ENCODE measurements at places on chromosomes 4 and X. TPM values are rescaled to one million over a fixed set of nuclear protein-coding genes. Genes with fewer than 3 reads are reported as not detected.

GRCh38 chrX:154804261-154804956 is 876 bp downstream of the MPP1 start:
- no peaks in the 10 kb centered on the region for H3K4me1 ChIP-seq
- peaks cover 81% of the 10 kb centered on the region for H3K27me3 ChIP-seq
- H3K27ac ChIP-seq, result no peak overlapping the region

The NAA10 gene
- total RNA-seq, result 55.5 TPM

The NALF2 gene
- 3.2 TPM for total RNA-seq

- no peak overlapping the region for H3K27ac ChIP-seq
- H3K27me3 ChIP-seq, result no peaks in the 10 kb centered on the region
- no peak overlapping the region for H3K4me3 ChIP-seq
- no peaks in the 10 kb centered on the region for H3K4me1 ChIP-seq
Observed at GRCh38 chr4:170139764-170140163, 50.0 kb upstream of the AADAT start.

The GASK1B gene
- total RNA-seq, result not detected

GRCh38 chr4:186168750-186169149 is 22.6 kb upstream of the CYP4V2 start:
- no peaks in the 10 kb centered on the region for H3K27me3 ChIP-seq
- no peaks in the 10 kb centered on the region for H3K36me3 ChIP-seq
- DNase-seq, result no peak
- no peak overlapping the region for H3K4me3 ChIP-seq

DNA sequence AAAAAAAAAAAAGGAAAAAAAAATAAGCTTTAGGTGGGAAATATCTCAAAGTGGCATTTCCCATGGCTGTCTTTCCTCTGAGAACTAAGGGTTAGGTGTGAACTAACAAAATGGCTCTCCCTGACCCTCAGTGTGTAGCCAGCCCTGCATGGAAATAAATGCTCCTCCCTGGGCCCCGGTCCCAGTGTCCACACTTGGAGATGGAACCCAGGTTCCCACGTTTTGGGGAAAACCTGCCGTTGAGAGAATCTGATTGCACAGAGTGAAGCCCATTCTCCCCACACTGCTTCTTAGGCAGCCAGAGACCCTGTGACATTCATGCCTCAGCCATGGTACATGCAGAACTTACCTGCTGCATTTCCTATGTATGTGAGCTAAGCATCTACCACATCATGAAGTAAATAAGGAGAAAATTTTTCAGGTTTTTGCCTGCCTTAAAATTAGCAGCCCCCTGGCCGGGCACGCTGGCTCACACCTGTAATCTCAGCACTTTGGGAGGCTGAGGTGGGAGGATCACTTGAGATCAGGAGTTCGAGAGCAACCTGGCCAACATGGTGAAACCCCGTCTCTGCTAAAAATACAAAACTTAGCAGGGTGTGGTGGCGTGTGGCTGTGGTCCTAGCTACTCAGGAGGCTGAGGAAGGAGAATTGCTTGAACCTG is 34.5 kb downstream of the HTT-AS start:
- H3K27ac ChIP-seq, result no peak overlapping the region
- no peaks in the 10 kb centered on the region for H3K36me3 ChIP-seq
- no peaks in the 10 kb centered on the region for H3K4me1 ChIP-seq
- H3K27me3 ChIP-seq, result no peaks in the 10 kb centered on the region

DNA sequence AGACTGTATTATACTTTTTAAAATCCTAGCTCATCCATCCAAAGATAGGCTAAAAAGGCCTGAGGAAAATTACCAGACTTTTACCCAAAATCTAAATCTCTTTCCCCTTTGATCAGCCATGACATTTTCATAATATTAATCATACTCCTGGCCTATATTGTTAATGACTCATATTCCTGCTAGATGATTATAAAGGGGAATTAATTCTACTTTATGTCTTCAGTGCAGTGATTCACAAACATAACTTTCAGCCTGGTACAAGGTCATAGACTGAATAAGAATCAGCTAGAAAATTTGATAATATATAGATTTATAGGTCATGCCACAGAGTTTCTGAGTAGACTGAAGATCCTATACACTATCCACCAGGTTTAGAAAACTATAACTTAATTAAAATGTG is 1905.4 kb downstream of the C4orf33 start:
- no peak for DNase-seq
- no peak overlapping the region for H3K4me3 ChIP-seq
- H3K4me1 ChIP-seq, result no peaks in the 10 kb centered on the region
- H3K27me3 ChIP-seq, result no peaks in the 10 kb centered on the region

- no peak overlapping the region for H3K4me3 ChIP-seq
- H3K27me3 ChIP-seq, result no peaks in the 10 kb centered on the region
- H3K27ac ChIP-seq, result no peak overlapping the region
- peaks cover 22% of the 10 kb centered on the region for H3K4me1 ChIP-seq
Observed at GRCh38 chr4:135184715-135185114, 983.1 kb upstream of the PABPC4L start.

- H3K27ac ChIP-seq, result no peak overlapping the region
- no peaks in the 10 kb centered on the region for H3K36me3 ChIP-seq
- H3K4me1 ChIP-seq, result no peaks in the 10 kb centered on the region
- no peak overlapping the region for H3K4me3 ChIP-seq
Observed at GRCh38 chr4:93437991-93438390, 390.6 kb upstream of the ATOH1 start.

DNA sequence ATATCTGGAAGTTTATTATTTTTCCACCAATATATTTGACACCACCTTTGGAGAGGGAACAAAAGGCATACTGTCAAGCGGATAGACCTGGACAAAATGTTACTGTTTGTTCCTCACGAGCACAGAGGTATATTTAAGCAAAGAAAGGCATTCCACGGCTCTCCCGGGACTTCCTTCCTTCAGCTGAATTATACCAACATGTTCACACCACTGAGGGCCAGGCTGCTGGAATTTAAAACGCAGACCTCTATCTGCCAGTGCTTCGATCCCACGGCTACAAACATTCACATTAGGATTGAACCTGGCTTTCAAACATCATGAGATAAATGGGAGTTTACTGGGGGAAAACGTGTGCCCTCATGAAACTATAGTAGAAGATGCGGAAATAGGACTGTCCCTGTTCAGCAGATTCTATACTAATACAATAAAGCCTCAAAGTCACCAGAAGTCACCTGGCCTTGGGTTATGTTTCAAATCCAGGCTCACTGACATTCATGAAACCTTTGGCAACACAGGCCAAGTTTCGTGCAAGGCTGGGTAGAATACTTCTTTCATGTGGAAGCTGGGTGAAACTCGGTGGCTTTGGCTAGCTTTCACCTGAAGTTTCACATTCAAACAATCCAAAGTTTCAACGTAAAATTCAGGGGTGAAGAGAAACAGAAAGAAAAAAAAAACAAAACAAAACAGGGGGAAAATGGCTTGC is 39.5 kb downstream of the SORBS2 start:
- H3K27ac ChIP-seq, result no peak overlapping the region
- peaks cover 28% of the 10 kb centered on the region for H3K4me1 ChIP-seq
- H3K27me3 ChIP-seq, result no peaks in the 10 kb centered on the region
- no peak for DNase-seq

The ADH6 gene
- total RNA-seq, result not detected

The F11 gene
- total RNA-seq, result not detected

- no peak overlapping the region for H3K27ac ChIP-seq
- no peak for DNase-seq
- no peak overlapping the region for H3K4me3 ChIP-seq
- H3K27me3 ChIP-seq, result no peaks in the 10 kb centered on the region
Observed at GRCh38 chr4:52507774-52508173, 151.3 kb downstream of the USP46 start.

The BMPR1B gene
- total RNA-seq, result 1.4 TPM

DNA sequence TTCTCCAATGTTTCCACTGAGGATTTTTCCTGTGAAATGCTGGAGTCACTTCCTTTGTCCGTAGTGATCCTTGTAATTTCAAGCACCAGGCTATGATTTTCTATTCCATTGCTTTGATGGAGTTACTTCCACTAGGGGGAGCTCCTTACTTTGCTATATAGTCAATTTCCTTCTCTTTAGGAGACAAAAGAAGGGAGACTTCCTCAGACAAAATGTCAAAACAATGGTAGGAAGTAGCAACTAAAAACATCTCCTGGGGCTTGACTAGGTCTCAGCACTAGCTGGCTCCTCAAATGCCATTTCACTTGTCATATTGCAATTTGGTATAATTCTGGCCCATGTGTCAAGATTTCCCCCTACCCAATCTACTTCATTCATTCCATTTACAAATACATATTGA is 24.1 kb downstream of the ZCCHC12 start:
- H3K4me3 ChIP-seq, result no peak overlapping the region
- no peaks in the 10 kb centered on the region for H3K27me3 ChIP-seq
- peak; percentile 69 for DNase-seq

DNA sequence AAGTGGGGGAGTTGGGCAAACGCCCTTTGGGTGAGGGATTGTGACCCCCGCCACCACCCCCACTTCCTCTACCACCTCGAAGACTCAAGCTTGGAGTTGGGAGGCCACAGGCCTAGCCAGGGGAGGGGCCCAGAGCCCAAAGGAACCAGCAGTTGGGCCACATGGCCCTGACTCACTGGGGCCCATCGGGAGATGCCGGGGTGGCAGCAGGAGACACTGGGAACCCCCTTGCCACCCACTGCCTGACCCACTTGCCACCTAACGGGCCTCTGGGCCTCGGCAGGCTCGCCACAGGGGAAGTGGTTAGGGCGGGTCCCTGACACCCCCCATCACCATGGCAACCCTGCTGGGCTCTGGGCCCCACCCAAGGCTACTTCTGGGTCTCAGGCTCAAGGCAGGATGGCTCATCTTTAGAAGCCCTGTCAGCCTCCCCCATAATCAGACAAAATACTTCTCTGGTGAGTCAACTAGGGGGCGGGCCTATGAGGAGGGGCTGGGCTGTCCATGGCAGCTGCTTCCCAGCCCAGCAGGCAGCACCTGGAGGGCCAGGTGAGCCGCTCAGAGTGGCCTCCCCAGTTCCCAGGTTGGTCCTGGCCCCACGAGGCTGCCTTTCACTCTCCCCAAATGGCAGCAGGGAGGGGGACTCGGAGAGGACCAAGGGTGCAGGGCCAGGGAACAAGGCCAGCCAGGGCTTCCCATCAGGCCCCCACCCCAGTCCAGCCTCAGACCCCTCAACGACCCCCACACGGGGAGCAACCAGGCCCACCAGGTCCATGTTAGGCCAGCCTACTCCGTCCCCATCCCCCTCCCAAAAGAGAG is 5.6 kb downstream of the FLNA start:
- H3K4me3 ChIP-seq, result peak overlapping the region; percentile 86
- H3K27me3 ChIP-seq, result peaks cover 6% of the 10 kb centered on the region
- no peaks in the 10 kb centered on the region for H3K4me1 ChIP-seq
- H3K36me3 ChIP-seq, result no peaks in the 10 kb centered on the region
- DNase-seq, result peak; percentile 27

- no peak overlapping the region for H3K27ac ChIP-seq
- no peak for DNase-seq
- peaks cover 4% of the 10 kb centered on the region for H3K36me3 ChIP-seq
Observed at GRCh38 chr4:119517361-119518229, 111.0 kb downstream of the PDE5A start.

- H3K4me1 ChIP-seq, result no peaks in the 10 kb centered on the region
- H3K36me3 ChIP-seq, result no peaks in the 10 kb centered on the region
- no peaks in the 10 kb centered on the region for H3K27me3 ChIP-seq
- H3K4me3 ChIP-seq, result no peak overlapping the region
- H3K27ac ChIP-seq, result no peak overlapping the region
Observed at GRCh38 chrX:121308276-121308805, 260.9 kb downstream of the GLUD2 start.

- no peaks in the 10 kb centered on the region for H3K27me3 ChIP-seq
- DNase-seq, result peak; percentile 59
- H3K4me1 ChIP-seq, result peaks cover 3% of the 10 kb centered on the region
- H3K36me3 ChIP-seq, result no peaks in the 10 kb centered on the region
Observed at GRCh38 chr4:36420111-36420679, 138.8 kb downstream of the DTHD1 start.

DNA sequence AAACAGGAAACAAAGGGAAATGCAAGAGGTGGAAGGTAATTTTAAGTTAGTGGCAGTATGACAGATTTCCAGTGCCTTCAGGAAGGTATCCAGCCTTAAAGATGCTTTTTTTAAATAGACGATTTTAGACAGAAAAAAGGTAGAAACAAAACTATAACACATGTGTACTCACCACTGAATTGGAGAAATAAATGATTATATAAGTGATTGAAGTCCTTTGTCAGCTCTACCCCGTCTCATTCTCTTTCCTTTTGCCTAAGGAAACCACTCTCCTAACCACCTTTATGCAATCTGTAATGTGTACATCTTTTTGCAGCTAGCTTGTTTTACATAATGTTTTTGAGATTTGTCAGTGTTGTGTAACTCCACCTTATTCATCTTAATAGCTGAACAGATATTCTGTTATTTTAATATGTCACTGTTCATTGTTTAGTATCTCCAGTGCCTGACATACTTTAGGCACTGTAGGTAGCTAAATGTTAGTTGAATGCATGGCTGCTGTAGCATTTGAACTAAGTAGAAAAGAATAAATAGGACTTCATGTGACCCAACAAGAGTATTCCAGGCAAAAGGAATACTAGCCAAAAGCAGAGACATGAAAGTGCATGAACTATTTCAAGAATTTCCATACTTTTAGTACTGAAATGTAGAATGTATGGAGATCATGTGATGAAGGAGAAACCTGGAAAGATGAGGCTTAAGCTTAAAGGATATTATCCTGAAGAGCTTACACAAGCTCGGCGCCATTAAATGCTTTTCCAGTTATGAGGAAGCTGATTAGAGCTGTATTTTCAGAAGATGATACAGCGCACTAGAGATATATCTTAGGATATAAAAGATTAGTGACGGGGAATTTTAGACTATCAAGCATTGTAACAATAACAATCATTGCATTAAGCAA is 865 bp downstream of the FAM200B start:
- no peak for DNase-seq
- H3K36me3 ChIP-seq, result no peaks in the 10 kb centered on the region
- peak overlapping the region; percentile 97 for H3K27ac ChIP-seq
- H3K4me1 ChIP-seq, result peaks cover 37% of the 10 kb centered on the region
- peak overlapping the region; percentile 70 for H3K4me3 ChIP-seq

- H3K27me3 ChIP-seq, result no peaks in the 10 kb centered on the region
- no peaks in the 10 kb centered on the region for H3K4me1 ChIP-seq
- no peak for DNase-seq
- H3K4me3 ChIP-seq, result no peak overlapping the region
Observed at GRCh38 chrX:154432210-154432609, 3.7 kb downstream of the ATP6AP1 start.

The STPG2 gene
- total RNA-seq, result 0.06 TPM

GRCh38 chr4:100948911-100949310 is 398.4 kb downstream of the PPP3CA start:
- H3K27me3 ChIP-seq, result no peaks in the 10 kb centered on the region

- H3K4me1 ChIP-seq, result no peaks in the 10 kb centered on the region
- H3K4me3 ChIP-seq, result no peak overlapping the region
- no peaks in the 10 kb centered on the region for H3K27me3 ChIP-seq
- H3K36me3 ChIP-seq, result no peaks in the 10 kb centered on the region
- DNase-seq, result no peak
Observed at GRCh38 chr4:37767546-37767945, 58.9 kb upstream of the PGM2 start.

The TBC1D9 gene
- total RNA-seq, result 8.8 TPM

GRCh38 chr4:89829470-89830138 is 7.4 kb downstream of the SNCA start:
- H3K27ac ChIP-seq, result no peak overlapping the region
- no peaks in the 10 kb centered on the region for H3K27me3 ChIP-seq
- no peaks in the 10 kb centered on the region for H3K36me3 ChIP-seq
- DNase-seq, result no peak
- H3K4me3 ChIP-seq, result no peak overlapping the region
- H3K4me1 ChIP-seq, result no peaks in the 10 kb centered on the region

The AFF2 gene
- 13.5 TPM for total RNA-seq
